ENCODE measurements at places on chromosomes 1 and 21.
A peak's percentile ranks its signal among the peaks of the same experiment; 100 is the strongest.

GRCh38 chr21:42026082-42026435, 15.9 kb upstream of the ZBTB21 start:
- peak; percentile 53 for DNase-seq
- peaks cover 2% of the 10 kb centered on the region for H3K27me3 ChIP-seq
- H3K4me3 ChIP-seq: no peak overlapping the region
- H3K36me3 ChIP-seq: no peaks in the 10 kb centered on the region

DNA sequence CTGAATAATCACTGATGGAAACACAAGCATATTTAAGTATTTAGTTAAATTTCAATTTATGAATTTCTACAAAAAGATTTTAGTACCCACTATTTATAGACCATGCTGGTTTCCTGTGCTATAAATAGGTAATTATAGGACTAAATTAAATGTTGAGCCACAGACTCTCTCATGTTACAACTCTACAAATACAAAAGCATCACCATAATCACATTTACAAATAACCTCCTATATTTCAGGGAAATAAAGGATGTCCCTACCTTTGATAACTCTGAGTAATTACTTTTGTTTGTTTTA, 32.6 kb upstream of the CCDC190 start:
- no peak overlapping the region for H3K27ac ChIP-seq
- H3K4me3 ChIP-seq: no peak overlapping the region
- no peaks in the 10 kb centered on the region for H3K27me3 ChIP-seq
- DNase-seq: no peak
- H3K4me1 ChIP-seq: no peaks in the 10 kb centered on the region

DNA sequence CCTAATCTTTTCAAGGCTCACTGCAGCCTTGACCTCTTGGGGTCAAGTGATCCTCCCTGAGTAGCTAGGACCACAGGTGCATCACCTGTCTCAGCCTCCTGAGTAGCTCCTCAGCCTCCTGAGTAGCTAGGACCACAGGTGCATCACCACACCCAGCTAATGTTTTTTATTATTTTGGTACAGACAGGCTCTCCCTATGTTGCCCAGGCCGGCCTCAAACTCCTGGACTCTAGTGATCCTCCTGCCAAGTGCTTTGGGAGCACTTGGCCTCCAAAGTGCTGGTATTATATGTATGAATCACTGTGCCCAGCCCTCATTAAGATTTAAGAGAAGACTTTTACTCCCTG, 58.5 kb upstream of the S1PR1 start:
- no peaks in the 10 kb centered on the region for H3K4me1 ChIP-seq
- no peak for DNase-seq
- no peak overlapping the region for H3K4me3 ChIP-seq
- H3K27me3 ChIP-seq: no peaks in the 10 kb centered on the region
- H3K27ac ChIP-seq: no peak overlapping the region

GRCh38 chr1:183241471-183241870, 55.4 kb downstream of the LAMC2 start:
- peaks cover 20% of the 10 kb centered on the region for H3K4me1 ChIP-seq
- H3K27ac ChIP-seq: peak overlapping the region; percentile 75
